ENCODE measurements at places on chromosomes 7 and 10.

- no peak for DNase-seq
Measured at GRCh38 chr10:104043185-104043830, 42.4 kb downstream of the COL17A1 start.

DNA sequence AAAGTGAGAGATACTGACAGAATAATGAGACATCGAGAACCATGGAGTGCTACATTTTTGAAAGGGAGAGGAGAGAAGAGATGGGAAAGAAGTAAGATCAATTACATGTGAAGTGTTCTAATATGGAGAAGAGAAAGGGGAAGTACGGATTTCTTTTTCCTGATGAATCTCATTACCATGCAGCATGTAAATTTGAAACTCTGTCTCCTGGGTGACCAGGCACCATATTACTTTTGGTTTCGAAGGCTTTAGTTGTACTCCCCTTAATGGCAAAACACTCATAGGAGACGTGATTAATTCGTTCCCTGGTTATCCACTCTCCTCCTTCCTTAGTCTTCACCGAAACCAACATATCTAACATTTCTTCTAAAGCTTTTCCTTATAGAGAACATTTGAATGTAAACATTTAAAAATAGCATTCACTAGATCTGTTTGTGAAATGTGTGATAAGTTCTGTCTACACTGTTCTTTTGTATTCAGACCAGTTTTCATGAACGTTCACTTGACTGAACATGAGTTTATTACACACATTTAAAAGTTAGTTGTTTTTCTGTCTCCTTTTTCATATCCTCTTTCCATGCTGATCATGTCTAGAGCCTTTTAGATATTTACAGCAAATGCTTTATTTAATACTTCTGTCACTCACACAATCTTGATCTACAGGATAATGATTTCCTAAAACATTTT is 80.2 kb upstream of the MSRB2 start:
- DNase-seq = no peak

- no peak for DNase-seq
Measured at GRCh38 chr7:452791-453455, 66.7 kb downstream of the PDGFA start.

- DNase-seq = no peak
Measured at GRCh38 chr7:13724191-13724976, 265.1 kb downstream of the ETV1 start.

DNA sequence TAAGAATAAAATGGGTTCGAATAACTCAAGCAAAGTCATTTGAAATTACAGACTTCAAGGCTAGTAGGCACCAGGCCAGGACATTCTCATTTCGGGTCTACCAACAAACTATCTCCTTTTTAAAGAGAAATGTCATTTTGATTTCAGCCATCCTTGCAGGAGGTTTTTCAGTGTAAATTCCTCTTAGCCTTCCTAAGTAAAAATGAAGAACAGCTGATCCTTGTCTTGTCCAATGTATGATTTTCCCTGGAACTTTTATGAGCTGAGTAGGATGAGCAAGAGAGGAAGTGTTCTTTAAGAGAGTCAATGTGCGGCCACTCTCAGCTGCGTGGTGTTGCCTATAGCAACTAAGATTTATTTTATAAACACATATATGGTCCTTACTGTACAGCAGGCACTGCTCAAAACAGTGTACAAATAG is 110.1 kb downstream of the PLCE1 start:
- no peak for DNase-seq

GRCh38 chr10:125259651-125260050 is 99.3 kb upstream of the CTBP2 start:
- DNase-seq = no peak

- DNase-seq = no peak
Measured at GRCh38 chr10:113735913-113736312, 15.6 kb upstream of the PLEKHS1 start.

GRCh38 chr7:30838008-30838407 is 66.8 kb downstream of the MINDY4 start:
- no peak for DNase-seq

GRCh38 chr10:8275911-8276310 is 221.4 kb downstream of the GATA3 start:
- DNase-seq = no peak

DNA sequence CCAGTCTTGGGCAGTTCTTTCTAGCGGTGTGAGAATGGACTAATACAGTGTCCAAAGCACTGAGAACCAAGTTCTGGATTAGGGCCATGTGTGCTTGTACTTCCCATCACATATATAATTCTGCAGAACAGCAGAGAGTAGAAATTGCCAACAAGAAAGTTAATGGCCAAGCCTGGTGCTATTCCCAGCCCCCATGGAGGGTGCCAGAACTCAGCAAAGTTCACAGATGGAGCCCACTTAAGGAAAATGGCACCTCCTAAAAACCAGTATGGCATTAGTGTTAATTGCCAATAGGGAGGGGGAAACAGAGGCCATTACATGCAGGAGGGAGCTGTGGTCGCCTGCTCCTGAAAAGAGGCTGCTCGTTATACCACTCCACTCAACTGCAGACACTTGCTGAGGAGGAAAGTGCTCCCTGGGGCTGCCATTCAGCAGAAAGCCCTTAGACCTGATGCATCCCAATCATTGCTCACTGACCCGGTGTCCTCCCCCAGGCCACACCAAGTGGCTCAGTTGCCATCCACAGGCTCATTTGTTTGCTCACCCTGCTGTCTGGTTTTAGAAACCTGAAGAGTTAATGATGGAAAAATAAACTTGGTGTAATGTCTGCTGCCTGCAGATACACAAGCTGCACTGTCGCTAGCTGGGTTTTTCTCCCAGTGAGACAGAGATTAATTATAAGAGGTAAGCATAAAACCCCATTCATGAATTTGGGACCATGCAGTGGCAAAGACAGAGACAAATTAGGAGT is 280.6 kb downstream of the GFRA1 start:
- DNase-seq = no peak

- no peak for DNase-seq
Measured at GRCh38 chr7:874031-874749, 2.2 kb upstream of the GET4 start.

- DNase-seq = no peak
Measured at GRCh38 chr10:28914701-28915100, 237.4 kb downstream of the BAMBI start.

- DNase-seq = no peak
Measured at GRCh38 chr7:14071045-14071444, 81.6 kb upstream of the ETV1 start.

GRCh38 chr10:7243139-7243538 is 167.7 kb downstream of the SFMBT2 start:
- DNase-seq = no peak

GRCh38 chr7:43904533-43905208 is 1.7 kb downstream of the URGCP start:
- no peak for DNase-seq

DNA sequence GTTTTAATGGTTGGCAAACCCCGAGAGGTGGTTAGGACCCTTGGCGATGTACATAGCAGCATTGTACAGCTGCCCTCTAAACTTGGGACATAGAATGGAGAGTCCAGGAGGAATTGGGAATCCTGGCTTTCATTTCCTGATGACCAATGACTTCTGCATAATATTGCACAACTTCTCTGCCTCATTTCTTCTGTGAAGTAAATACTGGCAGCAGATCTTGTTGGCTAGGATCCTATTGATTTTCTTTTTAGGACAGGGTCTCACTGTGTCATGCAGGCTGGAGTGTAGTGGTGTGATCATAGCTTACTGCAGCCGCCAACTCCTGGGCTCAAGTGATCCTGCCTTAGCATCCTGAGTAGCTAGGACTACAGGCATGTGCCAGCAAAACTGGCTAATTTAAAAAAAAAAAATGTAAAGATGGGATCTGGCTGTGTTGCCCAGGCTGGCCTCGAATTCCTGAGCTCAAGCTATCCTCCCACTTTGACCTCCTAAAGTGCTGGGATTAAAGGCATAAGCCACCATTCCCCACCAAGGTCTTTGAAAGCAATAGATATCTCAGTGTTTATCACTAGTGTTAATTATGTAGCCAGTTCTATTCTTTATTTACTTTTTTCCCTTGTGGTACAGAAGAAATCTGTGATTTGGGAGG is 58.1 kb downstream of the PODXL start:
- DNase-seq = no peak

- DNase-seq = no peak
Measured at GRCh38 chr7:155358948-155359712, 61.5 kb downstream of the INSIG1 start.

DNA sequence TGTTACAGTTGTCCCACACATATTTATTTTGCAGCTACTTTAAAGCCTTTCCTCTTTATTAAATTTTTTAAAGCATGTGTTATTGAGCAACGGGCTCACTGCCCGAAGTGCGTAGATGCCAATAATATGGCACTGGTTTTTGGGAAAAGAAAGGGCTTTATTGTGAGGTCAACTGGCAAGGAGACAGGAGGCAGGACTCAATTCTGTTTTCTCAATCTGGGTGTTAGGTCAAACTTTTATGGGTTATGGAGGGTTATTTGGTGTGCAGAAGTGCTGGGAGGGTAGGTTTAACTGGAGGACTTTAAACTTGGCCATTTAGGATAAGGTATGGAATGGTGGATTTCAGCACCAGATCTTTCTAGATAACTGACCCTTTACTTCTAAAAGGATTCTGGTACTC is 183.6 kb downstream of the LRRC4 start:
- no peak for DNase-seq

- DNase-seq = no peak
Measured at GRCh38 chr7:46664453-46664852, 743.4 kb upstream of the IGFBP3 start.

- DNase-seq = no peak
Measured at GRCh38 chr10:76287856-76288255, 856.4 kb downstream of the LRMDA start.

DNA sequence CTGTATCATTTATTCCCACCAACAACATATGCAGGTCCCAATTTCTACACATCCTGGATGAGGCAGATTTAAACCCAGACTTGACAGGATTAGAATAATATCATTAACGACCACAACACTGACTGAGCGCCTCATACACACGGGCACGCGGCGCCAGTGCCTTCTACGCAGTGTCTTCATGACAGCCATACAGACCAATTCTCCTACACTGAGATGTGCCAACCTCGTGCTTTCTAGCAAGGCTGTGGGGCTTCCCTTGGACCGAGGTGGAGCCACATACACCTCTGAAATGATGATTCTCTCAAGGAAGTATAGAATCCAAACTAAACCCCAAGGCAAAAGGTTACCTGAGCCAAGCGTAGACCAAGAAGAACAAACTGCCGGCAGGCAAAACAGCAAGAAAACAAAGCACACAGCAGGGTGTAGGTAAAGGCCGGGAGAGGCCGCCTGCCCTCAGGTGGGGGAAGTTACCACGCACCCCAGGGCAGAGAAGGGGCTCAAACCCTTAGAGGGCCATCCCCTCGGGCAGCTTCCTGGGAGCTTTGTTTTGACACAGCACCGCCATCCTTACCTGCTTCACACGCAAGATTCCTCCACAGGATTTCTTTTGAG is 75.8 kb downstream of the DLG5 start:
- no peak for DNase-seq

DNA sequence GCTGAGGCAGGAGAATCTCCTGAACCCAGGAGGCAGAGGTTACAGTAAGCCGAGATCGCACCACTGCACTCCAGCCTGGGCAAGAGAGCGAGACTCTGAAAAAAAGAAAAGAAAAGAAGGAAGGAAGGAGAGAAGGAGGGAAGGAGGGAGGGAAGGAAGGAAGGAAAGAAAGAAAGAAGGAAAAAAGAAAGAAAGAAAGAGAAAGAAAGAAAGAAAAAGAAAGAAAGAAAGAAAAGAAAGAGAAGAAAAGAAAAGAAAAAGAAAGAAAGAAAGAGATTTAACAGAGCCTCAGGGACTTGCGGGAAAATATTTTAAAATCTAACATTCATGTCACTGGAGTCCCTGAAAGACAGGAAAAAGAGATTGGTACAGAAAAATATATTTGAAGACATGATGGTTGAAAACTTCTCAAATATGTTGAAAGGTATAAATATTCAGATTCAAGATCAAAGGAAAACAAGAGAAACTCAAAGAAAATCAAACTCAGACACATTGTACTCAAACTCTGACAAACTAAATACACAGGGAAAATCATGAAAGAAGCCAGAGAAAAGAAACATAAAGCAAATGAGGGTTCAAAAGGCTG is 25.3 kb upstream of the DNAAF5 start:
- no peak for DNase-seq

GRCh38 chr7:80294346-80294745 is 159.7 kb downstream of the GNAI1 start:
- no peak for DNase-seq

DNA sequence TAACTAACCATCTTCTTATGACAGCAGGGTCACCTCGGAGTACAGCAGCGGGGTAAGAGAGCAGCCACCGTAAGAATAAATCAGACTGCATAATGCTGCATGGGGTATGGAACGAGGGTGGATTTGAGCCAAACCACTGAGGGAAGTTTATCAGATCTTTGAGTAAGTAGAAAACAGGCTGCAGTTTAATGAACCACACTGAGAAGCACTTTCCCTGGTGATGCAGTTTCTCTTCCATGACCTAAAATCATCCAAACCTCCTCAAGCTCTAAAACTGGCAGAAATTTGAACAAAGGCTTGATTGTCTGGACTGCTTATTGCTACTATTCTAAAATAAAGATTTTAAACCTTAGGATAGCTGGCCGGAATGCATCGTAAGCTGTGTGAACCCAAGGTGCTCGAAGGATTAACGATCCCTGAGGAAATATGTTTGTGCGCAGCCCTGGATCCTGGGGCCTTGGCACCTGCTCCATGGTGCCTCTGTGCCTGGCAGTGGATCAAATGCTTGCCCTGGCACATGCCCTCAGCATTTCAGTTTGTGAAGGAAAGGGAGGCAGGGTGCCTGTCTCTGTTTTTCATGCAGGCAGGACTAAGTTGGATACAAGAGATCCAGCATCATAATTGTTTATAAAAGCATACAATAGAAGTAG is 322.7 kb downstream of the LHFPL3 start:
- no peak for DNase-seq

GRCh38 chr10:16952610-16953009 is 135.4 kb upstream of the RSU1 start:
- no peak for DNase-seq

DNA sequence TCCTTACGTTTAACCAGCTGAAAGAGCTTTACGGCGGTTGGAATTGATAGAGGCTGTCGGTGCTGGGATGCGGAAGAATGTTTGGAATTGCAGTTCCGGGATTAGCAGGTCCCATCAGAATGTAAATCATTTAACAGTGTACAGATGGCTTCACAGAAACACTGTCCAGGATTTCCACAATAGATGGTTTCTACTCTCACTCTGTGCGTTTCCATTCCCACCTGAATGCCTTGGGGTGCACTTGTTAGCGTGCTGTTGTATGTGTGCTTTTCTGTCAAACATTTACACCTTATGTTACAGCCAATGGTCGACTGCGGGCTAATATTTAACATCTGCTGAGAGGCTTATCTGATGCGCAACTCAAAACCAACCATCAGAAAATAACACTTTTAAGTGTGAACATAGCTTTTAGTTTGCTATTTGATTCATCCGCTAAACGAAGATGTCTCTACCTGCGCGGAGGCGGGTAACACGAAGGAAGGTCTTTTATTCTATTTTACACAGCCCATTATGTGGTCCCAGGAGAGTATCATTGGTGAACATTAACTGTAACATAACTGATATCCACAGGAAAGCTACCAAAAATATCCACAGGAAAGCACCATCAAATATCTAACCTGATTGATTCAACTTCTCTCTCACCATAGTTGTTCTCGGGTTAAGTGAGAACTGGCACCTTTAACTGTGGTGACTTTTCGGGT is 179.0 kb downstream of the PRPF18 start:
- no peak for DNase-seq

GRCh38 chr10:117536866-117537435 is 5.6 kb upstream of the EMX2 start:
- no peak for DNase-seq

- DNase-seq = no peak
Measured at GRCh38 chr7:90876701-90877100, 280.6 kb downstream of the CDK14 start.

GRCh38 chr7:98027342-98028033 is 37.5 kb upstream of the OCM2 start:
- DNase-seq = no peak

Data from CD14-positive monocyte (primary cell).